ENCODE measurements at places on chromosomes 6 and 20.

- no peak for DNase-seq
Measured at GRCh38 chr6:57033228-57033627, 13.3 kb upstream of the KIAA1586 start.

DNA sequence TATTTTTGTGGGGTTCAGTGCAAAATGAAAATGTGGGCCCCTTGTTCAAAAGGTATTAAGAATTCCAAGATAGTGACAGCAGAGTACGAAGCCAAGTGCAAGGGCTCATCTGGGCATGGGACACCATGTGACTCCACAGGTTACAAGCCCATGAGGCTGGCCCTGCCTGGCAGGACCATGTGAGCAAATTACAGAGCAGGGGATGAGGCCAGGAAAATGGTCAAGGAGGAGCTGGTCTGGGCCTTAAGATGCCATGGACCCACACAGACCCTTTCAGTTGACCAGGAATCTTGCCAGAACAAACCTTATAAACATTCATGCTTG, 86.9 kb downstream of the SNX5 start:
- no peak for DNase-seq

DNA sequence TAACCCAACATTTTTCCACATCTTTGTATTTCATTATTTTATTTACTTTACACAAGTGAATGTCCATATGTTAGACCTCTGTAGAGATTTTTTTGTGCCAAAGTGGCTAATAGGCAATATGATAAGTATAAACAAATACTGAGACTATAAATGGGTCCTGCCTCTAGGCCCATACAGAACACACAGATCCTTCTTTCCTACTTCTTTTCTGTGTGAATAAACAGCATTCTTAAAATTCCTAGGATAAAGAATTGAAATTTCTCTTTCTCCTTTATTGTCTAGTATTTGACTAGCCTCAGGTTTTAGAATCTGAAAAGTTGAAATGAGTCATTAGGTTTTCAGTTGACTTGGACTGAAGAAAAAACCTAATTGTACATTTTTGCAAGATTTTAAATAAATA, 46.3 kb upstream of the HS3ST5 start:
- no peak for DNase-seq

- no peak for DNase-seq
Measured at GRCh38 chr20:36085686-36086267, 68.8 kb upstream of the EPB41L1 start.

- no peak for DNase-seq
Measured at GRCh38 chr6:36113703-36114102, 16.6 kb upstream of the MAPK13 start.

DNA sequence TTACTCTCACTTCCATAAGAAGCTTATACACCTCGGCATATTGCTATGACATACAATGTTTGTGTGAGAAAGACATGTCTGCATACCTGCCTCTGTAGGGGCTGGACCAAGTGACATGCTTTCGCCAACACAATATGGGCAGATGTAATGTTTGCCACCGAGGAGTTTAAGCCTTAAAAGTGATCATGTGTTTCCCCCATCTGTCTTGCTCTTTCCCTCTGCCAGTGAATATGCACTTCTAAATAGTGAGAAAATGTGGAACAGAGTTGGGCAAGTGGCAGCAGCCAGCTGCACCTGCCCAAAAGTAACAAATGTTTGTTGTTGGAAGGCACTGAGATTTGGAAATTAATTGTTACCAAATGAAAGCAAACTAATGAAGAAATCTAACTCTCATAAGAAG, 274.8 kb upstream of the BTBD3 start:
- no peak for DNase-seq

GRCh38 chr6:95866732-95867131, 149.0 kb upstream of the FUT9 start:
- no peak for DNase-seq

DNA sequence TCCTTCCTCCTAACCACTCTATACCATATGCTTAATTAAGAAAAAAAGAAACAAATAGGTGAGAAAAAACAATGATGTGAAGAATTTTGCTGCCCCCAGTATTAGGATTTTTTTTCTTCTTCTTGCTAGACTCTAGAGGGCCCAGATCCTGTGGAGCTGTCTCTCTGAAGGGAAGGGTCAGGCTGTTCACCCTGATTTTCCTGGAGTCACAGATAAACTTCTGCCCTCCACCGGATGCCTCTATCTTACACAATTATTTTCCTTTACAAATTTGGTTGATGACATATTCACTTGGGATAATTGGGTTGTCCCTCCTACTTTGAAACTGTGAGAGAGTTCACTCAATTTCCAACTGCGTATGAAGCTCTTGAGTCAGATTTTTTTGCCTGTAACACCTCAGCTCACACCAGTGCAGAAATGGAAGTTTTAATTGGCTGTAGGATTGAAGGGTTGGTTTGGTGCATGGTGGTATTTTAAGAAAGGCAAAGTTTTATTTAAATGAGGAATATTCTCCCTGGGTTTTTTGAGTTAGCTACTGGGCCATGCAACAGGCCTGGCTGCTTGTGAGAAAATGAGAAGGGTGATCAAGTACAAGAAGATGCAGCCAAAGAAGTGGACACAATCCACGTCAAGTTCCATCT, 73.7 kb upstream of the ESR1 start:
- DNase-seq, result no peak

DNA sequence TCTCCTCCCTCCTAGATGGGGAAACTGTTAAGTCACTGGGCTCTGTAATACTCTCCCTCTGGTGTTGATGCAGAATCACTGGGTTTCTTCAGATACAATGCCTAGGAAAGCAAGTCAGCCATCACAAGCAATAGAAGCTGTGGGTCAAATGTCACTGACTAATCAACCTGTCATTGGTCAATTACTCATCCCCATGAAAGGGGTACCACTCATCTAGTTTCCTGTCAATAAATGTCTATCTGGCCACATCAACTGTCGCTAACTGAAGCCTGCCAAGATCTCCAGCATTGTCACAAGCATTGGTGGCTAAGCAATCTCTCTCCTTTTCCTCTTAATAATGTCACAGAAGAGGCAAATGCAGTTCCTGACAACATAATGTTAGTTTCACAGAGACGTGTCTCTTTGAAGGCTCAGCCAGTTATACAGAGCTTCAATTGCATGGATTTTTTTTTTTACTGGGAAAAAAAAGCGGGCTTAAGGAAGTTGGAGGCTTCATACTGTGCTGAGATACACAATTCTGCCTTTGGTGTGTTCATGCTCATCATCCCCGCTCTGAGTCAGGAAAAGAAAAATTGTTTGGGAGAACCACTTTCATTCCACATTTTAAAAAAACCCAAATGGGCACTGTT, 355.9 kb downstream of the BTBD9 start:
- DNase-seq, result no peak

DNA sequence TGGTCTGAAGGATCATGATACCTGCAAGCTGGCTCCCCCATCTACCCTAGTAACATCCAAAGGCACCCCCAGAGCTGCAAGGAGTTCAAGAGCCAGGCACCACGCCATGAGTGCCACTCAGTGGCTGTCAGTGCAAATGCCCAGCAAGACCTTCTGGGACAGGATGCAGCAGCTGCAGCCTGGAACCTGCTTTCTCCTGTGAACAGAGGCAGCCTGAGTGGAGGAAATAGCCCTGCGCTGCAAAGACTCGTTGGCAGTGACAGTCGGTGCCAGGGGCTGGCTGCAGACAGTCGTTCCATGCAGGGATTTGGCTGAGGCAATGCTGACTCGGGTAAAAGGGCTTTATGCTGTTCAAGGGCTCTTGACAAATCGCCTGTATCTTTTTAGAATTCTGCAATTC, 15.7 kb upstream of the SSTR4 start:
- no peak for DNase-seq

DNA sequence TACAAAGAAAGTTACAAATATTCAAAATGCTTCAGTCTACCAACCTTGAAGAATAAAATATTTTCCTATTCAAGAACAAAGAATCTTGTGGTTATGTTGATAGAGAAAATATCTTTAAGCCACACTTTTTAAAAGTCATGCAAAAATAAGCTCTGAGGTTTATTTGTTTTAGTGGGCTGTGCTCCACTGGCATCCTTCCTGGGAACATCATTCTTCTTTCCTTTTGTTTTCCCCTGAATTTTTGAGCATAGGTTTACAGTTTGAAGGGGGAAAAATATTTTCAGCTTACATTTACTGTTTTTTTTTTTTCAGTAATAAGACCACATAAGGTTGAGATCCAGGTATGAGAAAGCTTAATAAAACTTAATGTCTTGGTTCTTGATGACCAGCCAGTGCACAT, 72.0 kb upstream of the BACH2 start:
- no peak for DNase-seq

All from GM13976 (cell line).